Activated T-cell treated with anti-CD3 and anti-CD28 coated beads, Interleukin-2, amount 50 U/mL, for 48 hours (primary cell): ENCODE measurements at places on chromosomes 1 and 21.

- DNase-seq: no peak
Observed at GRCh38 chr1:239244084-239244483, 142.3 kb upstream of the CHRM3 start.

DNA sequence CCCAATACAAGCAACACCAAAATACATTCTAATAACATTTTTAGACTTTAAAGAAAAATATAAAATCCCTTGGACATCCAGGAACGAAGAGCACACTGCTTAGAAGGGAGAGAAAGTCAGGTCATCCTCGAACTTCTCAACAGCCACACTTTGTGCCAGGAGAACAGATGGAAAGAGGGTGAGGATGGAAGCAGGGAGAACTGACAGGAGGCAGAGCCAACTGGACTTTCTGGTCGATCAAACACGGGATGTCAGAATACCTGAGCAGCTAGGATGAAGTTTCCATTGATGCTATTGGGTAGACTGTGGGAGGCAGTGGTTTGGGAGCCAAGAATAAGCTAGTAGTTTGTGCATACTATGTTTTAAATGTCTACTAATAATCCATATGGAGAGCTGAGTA lies 111.4 kb downstream of the TOMM20 start:
- DNase-seq: peak; percentile 14

- DNase-seq: no peak
Observed at GRCh38 chr21:35202431-35202830, 153.3 kb upstream of the RUNX1 start.

- DNase-seq: no peak
Observed at GRCh38 chr1:243732637-243733036, 117.4 kb downstream of the AKT3 start.

GRCh38 chr1:237098541-237098940 lies 56.6 kb downstream of the RYR2 start:
- no peak for DNase-seq

- peak; percentile 56 for DNase-seq
Observed at GRCh38 chr1:186183219-186183618, 191.8 kb downstream of the TPR start.

GRCh38 chr1:201307760-201308499 lies 24.6 kb downstream of the PKP1 start:
- no peak for DNase-seq

DNA sequence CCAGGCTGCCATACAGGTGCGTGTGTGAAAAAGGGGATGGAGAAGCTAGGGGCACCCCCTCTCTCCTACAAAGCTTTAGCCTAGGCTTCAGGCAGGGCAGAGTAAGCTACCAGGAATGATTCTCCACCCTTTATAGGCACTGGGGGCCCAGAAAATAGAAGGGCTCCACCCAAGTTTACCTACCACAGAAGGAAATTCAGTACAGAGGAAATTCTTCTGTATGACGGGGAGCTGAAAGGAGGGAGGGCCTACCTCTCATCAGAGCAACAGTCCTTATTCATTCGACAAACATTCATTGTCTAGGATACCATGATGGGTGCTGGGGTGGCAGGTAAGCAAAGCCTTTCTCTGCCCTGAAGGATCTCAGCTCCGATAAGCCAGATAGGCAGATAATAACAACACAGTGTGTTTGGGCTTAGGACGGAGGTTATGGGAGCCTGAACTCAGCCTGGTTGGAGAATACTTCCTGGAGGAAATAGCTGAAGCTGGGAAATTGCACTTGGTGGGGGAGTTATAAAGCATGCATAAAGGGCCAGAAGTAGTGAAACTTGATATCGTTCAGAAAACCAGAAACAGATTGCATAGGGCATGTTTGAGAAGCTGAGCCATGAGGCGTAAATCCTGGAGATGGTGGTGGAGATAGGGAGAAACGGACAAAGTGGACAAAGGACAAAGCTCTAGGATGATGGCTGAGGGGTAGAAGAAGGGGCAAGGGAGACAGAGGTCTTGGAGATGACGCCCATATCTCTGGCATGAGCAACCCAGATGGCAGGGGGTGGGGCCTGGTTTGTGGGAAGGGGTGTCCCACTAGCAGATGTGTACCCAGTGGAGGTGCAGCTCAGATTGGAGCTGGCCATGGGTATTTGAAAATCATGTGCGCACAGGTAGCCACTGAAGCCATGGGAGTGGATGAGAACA lies 5.3 kb upstream of the P3R3URF start:
- DNase-seq: no peak

DNA sequence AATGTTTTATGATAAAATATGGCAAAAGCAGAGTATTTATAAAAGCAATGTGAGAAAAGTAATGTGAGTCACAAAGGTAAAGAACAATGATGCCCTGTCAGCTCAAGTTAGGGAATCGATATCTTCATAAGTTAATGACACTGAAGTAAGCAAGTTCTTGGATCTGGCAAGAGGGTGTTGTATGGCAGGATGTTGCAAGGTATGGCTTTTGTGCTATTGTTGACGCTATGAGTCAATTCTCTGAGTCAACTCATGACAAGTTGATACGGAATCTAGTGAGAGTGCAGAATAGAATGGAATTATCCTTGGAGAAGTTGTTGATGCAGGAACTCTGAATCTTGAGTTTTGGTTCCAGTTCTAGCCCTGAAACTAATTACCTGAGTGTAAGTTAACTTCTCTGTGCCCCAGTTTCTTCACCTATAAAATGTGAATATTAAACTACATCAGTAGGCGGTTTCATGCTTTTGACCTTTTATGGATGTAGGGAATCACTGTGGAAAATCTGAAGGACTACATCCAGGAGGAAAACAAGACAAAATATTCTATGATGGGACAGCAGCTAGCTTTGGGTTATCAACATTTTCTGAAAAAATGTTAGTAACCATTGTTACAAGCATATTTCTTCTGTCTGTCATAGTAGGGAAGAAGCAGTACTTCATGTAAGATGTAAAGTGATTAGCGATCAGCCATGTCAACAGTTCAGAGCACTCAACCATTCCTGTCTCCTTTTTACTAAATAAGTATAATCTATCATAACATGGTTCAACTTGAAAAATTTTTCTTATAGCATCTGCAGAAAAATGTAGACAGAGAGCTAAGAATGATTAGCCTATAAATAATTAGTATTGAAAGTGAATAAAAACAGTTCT lies 96.9 kb downstream of the ATP6V1G3 start:
- DNase-seq: no peak

GRCh38 chr1:77476475-77476874 lies 194.7 kb downstream of the AK5 start:
- no peak for DNase-seq

DNA sequence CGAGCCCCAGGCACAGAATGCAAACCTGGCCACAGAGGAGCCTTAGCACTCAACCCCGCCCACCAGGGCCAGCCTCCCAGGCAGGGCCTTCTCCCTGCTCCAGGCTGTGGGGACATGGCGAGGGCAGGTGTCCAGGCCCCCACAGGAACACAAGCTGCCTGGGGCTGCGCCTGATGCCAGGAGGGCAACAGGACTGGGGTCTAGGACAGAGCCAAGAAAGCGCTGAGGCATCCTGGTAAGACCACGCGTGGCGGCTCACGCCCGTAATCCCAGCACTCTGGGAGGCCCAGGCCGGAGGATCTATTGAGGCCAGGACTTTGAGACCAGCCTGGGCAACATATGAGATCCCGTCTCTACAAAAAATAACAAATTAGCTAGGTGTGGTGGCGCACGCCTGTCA lies 59.1 kb downstream of the MEGF6 start:
- DNase-seq: no peak

DNA sequence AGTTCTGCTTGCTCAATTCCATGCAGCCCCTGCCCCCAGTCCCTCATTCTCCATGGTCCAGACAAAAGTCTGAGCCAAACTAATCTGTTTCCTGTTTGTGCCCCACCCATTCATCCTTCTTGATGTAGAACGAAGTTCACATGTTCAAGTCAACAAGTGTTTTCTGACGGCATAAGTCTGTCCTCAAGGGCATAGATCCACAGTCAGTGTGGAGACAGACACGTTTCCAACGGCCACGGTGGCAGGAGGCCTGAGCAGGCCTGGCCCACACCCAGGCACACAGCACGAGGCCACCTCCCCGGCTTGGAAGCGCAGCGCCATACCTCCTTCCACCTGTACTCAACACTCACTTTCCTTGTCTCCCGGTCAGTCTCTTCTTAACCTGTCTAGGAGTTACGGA lies 16.1 kb downstream of the ADORA1 start:
- no peak for DNase-seq

DNA sequence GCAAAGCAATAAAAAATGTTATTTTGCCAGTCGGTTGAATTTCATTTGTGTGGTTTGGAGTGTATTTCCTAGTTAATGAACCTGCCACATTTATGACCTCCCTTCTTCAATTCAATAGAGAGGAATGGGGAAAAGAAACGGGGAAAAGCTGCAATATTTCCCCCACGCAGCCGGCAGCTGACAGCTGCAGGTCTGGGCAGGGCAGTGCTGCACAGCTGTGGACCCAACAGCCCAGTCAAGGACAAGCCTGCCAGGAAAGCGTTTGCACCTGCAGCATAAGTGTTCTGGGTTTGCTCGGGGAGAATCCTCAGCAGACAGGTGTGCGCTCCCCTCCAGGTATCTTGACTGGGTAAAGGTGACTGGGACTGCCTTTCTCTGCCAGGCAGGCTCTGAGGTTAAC lies 53.4 kb downstream of the FBXO2 start:
- DNase-seq: no peak

GRCh38 chr1:93623875-93624274 lies 57.8 kb downstream of the BCAR3 start:
- DNase-seq: no peak

- DNase-seq: no peak
Observed at GRCh38 chr1:116465845-116466685, 93.0 kb downstream of the ATP1A1 start.

DNA sequence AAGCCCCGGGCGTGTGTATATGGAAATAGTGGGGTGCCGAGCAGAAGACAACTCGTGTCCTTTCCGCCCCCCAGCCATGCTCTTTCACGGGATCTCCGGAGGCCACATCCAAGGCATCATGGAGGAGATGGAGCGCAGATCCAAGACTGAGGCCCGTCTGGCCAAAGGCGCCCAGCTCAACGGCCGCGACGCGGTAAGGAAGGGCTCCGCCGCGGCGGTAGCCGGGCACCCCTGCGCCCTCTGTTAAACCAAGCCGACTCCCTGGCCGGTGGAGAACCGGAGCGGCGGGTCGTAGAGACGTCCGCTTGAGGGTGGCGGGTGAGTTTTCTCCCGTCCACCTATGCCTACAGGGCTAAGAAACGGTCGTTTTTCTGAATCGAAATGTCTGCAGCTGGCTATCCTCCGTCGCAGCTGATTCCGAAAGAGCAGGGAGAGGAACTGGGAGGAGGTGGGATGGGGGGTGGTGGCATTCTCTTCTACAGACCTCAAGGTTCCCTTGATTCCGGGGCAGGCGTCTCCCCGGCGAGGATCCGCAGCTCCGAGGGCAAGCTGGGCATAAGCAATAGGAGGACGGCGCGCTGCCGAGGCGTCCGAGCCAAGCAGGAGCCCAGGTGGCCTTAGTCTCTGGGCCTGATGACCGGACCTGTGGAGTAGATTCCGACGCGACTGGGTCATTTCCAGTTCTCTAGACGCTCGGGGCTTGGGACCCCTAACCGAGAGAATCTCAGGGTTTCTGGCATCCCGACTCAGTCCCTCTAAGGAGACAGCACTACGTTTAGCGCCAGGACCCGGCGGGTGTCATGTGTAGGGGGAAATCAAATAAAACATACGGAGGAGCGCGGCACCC lies 856 bp downstream of the LHX9 start:
- DNase-seq: peak; percentile 60

- no peak for DNase-seq
Observed at GRCh38 chr1:186297439-186298045, 77.5 kb downstream of the TPR start.

GRCh38 chr1:117077267-117077666 lies 17.1 kb downstream of the TTF2 start:
- DNase-seq: peak; percentile 56

DNA sequence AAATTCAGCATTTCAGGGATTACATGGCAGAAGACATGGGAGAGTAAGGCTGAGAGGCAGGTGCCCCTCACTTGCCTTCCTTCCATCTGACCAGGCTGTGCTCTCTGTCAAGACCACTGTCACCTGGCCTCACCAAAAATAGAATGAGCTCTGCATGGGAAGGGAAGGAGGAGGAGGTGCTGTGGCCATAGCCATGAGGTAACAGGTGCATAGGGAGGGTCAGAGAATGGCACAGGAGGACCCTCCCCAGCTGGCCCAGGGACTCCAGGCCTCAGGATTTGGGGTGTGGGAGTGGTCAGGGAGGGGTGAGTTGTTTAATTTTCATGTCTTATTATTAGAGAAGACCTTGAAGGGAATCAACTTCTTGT lies 192.3 kb downstream of the FCRL5 start:
- no peak for DNase-seq

- DNase-seq: no peak
Observed at GRCh38 chr1:202186327-202186726, 7.3 kb upstream of the LGR6 start.

DNA sequence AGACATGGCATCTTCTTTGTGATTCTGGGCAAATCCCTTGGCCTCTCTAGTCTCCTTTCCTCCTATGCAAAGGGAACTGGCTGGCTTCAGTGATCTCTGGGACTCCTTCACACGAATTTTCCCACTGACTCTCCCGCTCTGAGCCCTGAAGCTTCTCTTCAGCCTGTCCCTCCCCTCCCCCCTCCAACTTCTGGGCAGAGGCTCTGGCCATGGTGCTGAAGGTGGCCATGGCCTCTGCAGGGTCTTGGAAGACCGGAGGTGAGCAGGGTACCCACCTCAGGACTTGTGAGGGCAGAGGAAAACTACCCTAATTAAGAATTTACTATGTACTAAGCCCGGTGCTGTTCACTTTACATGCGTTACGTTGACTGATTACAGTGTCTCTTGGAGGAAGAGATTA lies 29.4 kb upstream of the POU3F1 start:
- no peak for DNase-seq

GRCh38 chr1:116320874-116321273 lies 52.2 kb upstream of the ATP1A1 start:
- no peak for DNase-seq

GRCh38 chr1:24507405-24507804 lies 4.8 kb downstream of the RCAN3 start:
- no peak for DNase-seq

DNA sequence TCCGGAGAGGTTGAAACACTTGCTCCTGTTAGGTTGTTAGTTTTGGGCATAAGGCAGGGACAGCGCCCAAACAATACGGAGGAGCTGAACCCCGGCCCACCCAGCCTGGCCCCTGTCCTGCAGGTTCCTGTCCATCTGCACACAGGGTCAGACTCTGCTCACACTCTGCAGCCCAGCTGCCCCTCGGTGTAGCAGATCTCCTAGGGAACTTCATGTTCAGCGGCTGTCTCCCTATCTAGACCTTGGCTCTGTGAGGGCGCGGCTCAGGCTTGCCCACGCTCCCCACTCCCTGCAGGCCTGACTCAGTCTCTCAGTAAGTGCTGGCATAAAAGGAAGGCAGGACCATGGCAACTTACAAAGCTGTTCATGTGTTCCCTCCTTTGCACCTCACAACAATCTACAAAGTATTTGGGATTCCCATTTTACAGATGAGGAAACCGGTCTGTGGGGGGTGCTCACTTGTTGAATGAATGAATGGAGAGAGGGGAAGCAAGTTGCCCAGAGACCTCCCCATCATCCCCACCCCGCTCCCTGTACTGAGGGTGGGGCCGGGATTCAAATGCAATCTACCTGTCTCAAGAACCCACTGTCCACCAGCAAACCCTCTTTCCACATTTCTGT lies 26.2 kb downstream of the ACOT11 start:
- no peak for DNase-seq
